Posterior vena cava (tissue), 2 donors: ENCODE measurements at places on chromosomes 13 and 19.

GRCh38 chr13:114140906-114141250 lies 8.5 kb upstream of the RASA3 start:
- peak; percentile 23 for DNase-seq

DNA sequence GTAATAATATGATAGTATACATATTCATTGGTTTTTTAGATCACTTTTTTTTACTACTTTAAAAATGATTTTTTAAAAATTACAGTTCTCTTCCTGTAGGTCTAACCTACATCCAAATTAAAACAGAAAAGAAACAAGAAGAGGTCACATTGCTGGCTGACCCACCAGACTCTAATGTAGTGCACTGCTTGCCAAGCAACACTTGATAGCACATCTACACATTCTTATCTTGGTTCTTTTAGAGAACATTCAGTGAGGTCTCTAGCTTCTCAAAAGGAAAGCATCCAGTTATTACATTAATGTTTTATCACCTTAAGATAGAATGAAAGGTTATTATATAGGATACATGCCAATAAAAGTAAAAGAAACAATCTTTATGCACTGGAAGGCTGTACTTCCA lies 35.6 kb downstream of the NDFIP2 start:
- no peak for DNase-seq

- DNase-seq: no peak
Measured at GRCh38 chr13:96958286-96958891, 35.9 kb downstream of the OXGR1 start.

DNA sequence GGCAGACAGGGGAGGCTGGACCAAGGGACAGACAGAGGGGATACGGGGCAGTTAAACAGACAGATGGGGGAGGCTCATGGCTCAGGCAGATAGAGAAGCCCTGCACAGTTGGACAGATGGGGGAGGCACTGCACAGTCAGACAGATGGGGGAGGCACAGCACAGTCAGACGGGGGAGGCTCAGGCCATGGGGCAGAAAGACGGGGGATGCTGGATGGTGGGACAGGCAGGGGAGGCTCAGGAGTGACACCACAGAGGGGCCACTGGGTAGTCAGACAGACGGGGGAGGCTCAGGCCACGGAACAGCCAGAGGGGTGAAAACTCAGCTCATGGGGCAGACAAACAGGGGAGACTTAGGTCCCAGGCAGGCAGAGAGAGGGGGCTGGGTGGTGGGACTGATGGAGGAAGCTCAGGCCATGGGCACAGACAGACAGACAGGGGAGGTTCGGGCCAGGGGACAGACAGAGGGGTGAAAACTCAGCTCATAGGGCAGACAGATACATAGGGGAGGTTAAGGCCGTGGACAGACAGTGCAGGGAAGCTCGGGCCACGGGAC lies 886 bp downstream of the MFSD12 start:
- DNase-seq: no peak

- DNase-seq: no peak
Measured at GRCh38 chr13:78620936-78621470, 17.7 kb upstream of the POU4F1 start.

- DNase-seq: peak; percentile 91
Measured at GRCh38 chr19:2207991-2208860, 27.9 kb downstream of the PLEKHJ1 start.

GRCh38 chr13:92265408-92265807 lies 867.0 kb downstream of the GPC5 start:
- no peak for DNase-seq

DNA sequence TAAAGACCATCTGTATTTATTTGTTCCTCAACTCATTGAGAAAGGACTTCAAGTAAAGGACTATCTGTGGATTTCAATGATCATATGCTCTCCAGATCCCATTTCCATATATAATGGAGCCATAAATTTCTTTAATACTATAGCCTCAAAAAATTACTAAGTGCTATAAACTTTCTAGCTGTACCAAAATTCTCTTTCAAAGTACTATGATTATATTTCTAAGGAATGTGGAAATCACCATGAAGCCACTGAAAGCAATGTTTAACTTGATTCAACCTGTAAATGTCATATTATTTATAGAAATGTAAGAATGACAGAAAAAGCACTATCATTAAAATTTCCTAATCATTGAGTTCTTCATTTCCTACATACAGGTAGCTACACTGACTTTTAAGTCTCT lies 20.7 kb downstream of the TBC1D4 start:
- DNase-seq: no peak

DNA sequence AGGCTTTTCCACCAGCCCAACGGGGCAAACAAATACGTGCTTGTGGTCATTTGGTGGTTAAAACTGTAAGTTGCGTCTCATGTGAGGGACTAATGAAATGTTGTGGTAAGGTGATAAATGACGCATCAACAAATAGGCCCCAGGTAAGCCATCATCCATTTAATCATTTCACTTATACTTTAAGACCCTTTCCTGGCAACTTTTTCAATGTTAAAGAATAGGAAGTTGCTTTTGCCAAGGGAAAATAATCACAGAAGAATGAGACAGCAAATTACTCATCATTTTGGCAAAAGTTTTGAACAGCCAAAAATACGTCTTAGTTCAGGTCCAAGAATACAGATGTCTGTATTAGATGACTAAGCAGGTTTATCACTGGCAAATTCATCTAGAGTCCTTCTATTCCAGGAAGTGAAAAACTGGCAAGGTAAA lies 660.4 kb downstream of the SLITRK1 start:
- no peak for DNase-seq

- DNase-seq: no peak
Measured at GRCh38 chr13:44063467-44063866, 183.8 kb downstream of the LACC1 start.

GRCh38 chr13:105139048-105139379 lies 1396.4 kb downstream of the EFNB2 start:
- no peak for DNase-seq

DNA sequence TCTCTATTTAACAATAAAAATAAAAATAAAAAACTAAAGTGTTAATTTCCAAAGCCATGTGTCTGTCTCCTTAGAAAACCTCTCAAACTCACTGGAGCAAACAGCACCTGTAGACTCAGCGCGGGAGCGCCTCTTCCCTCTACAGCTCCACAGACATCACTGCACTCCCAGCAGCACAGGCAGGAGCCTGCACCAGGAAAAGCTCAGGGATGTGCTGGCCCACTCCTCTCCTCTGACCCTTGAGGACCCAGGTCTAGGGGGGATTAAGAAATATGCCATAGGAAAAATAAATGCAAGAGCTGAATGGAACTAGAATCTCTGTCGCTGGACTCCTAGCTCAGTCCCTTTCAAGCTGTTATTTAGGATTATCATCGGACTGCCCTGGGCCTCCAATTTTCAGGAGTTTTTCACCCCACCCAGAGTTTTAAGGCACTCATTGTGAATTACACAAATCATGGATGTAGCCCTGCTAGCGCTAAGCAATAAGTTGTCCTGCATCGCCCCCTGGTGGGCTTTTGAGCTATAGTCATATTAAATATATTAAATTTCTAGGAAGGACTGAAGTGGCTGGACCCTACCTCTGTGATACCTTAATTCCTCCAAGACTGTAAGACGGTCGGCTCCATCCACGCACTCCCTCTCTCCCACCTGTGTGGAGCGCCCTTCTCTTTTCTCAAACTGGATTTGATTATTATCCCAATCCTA lies 333.9 kb downstream of the UQCRFS1 start:
- peak; percentile 88 for DNase-seq

GRCh38 chr13:93535251-93535650 lies 308.6 kb downstream of the GPC6 start:
- DNase-seq: no peak

DNA sequence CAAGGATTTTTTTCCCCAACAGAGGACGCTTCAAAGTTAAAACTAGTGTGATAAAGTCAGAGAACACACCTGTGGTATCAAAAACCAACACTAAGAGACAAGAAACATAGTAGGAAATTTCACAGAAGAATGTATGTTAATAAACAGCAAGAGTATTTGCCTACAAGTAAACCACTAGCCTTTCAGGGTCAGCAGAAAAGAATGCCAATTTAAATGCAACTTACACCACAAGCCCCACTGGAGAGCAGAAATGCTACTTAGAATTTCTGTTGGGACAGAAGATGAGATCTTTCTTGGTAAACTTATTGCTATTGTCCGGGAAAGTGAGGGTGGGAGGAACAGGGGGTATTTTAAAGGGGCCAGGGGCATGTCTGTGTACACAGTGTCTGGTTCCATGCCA lies 68.6 kb downstream of the STK24 start:
- no peak for DNase-seq

- DNase-seq: no peak
Measured at GRCh38 chr19:33067121-33067520, 2.4 kb upstream of the RHPN2 start.

DNA sequence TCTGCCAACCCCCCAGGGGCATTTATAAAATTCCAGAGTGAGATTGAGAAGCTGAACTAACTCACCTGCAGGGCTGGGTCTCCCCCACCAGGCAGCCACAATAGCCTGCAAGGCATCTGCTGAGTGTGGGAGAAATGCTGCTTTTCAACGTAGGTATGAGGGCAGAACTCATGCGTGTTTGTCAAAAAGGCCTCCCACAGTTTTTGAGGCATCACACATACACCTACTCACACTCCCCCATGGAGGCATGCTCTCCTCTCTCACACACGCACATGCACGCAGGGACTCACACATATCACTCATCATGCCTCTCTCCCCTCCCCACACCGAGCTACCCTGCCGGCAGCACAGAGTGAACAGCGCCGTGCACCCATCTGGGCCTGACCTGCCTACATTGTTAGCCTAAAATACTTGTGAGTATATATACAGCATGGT lies 390.5 kb downstream of the FGF9 start:
- DNase-seq: no peak

DNA sequence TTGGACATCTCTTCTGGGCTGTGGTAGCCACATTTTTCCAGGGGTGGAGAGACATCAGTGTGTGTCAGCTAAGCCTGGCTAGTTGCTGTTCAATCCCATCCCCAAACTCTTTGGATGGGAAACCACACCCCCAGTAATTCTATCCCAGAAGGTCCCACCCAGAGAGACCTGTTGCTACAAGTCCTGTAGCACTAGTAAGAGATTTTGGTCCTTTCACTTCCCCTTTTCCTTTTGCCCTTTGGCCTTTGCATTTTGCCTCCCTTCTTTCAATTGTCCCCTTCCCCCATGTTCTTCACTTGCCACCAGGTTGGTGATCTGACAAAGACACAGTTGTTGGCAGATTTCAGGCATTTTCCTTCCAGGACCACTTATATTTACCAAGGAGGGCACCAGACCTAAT lies 3.8 kb downstream of the CBY2 start:
- no peak for DNase-seq

GRCh38 chr19:28235606-28236125 lies 977.3 kb downstream of the UQCRFS1 start:
- no peak for DNase-seq

DNA sequence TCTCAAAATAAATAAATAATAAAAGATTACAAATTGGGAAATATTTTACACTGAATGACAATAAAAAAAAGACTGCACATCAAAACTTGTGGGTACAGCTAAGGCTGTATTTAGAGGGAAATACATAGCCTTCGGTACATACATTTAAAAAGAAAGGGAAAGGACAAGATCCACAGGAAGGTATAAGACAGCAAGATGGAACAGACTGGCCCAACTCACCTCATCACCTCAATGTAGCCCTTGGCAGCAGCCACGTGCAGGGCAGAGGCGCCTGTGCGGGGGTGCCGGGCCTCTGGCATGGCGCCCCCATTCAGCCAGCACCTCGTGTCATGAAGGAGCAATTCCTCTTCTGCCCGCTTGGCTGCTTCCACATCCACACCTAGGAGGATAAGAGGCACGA lies 14.2 kb downstream of the PPP1R12C start:
- no peak for DNase-seq

DNA sequence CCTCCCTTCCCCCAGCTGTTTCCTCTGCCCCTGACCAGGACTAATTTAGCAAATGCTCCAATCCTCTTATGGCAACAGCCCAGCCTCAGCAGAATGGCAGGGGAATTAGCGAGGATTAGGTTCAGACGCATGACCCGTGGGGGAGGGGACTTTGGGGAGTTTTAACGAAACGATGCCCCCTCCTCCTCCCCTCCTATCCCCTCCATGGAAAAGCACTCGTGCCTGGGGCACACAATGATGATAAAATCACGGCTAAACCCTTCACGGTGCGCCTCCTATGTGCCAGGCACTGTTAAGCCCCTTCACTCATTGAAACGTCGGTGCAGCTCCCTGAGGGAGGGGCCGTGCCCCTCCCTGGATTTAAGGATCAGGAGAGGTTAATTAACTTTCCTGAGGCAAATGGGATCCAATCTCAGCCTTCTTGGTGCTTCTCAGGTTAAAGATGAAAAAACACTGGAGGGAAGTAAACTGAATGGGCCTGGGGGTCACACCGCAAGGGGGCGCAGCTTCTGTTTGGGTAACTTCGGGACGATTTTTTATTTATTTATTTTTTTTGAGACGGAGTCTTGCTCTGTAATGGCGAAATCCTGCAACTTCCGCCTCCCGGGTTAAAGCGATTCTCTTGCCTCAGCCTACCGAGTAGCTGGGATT lies 10.1 kb upstream of the TPRX2 start:
- no peak for DNase-seq

DNA sequence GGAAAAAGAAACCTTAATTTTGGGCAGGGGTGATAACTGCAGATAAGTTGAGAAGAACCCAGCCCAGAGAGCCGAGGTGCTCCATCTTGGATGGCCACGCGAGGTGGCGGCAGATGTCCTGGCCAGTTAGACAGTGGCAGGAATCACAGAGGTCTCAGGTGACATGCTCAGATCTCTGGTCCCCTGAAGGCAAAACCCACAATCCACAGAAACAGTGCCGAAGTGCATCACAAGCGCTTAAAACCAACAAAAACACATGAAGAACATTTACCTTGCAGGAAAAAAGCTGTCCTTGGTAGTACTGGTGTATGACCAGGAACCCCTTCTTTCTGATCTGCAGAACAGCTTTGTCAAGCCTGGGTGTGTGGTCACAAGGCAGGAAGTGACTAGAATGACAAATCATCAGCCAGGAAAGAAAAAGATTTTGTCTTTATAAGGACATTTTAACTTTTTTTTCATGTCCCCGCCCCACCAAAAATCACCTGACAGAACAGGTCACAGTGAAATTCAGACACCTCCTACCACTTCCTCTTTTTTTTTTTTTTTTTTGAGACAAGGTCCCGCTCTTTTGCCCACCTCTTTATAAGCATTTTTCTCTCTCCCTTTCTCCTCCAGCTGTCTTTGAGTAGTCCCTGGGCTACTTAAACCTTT lies at the start of gene LCP1:
LCP1 (minus strand) TSS at position 338 of the 651 bp plus-strand sequence. CDS start 22,515 bp downstream, outside the sequence.
- no peak for DNase-seq

GRCh38 chr13:36046672-36047071 lies 84.5 kb downstream of the DCLK1 start:
- DNase-seq: no peak

- DNase-seq: no peak
Measured at GRCh38 chr19:9065457-9066014, 21.3 kb upstream of the OR1M1 start.

GRCh38 chr19:46271481-46272197 lies 25.2 kb upstream of the HIF3A start:
- DNase-seq: no peak

GRCh38 chr13:87208636-87209035 lies 462.5 kb upstream of the SLITRK5 start:
- no peak for DNase-seq

- DNase-seq: no peak
Measured at GRCh38 chr19:14407605-14408484, 11.3 kb downstream of the DDX39A start.

GRCh38 chr19:48955308-48955958 lies 758 bp downstream of the BAX start:
- DNase-seq: peak; percentile 80
